ENCODE measurements at places on chromosomes 2 and 18.
A peak's percentile ranks its signal among the peaks of the same experiment; 100 is the strongest.

- no peak for DNase-seq
These were observed 412 bp downstream of the GPD2 start for GRCh38 chr2:156436497-156437085.

DNA sequence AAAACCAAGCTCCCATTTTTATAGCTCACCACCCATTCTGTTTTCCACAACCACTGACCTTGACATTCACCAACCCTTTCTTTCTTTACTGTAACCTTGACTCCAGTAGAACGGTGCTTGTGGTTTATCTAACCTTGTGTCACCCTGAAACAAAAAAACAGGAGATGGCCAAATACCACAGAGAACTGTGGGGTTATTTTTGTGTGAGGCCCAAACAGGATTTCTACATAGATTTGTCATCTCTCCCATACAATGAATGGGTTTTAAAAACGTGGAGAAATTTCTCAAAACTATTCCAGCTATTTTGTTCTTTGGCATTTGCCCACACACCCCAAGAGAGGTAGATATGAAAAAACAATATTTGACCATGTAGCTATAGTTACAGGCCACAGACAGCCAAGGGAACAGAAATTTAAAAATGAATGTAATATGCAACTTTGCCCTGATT is 231.3 kb upstream of the TANK start:
- DNase-seq: no peak

- no peak for DNase-seq
These were observed 28.4 kb downstream of the SIX3 start for GRCh38 chr2:44969936-44970335.

GRCh38 chr2:56889738-56890137 is 705.9 kb downstream of the CCDC85A start:
- DNase-seq: no peak

GRCh38 chr18:8793445-8794155 is 88.2 kb downstream of the MTCL1 start:
- no peak for DNase-seq

GRCh38 chr18:26865557-26865956 is at the start of gene AQP4:
AQP4 (minus strand) TSS chr18:26865707; CDS start chr18:26865689, 18 bp downstream.
- DNase-seq: peak; percentile 45

Measured in NCI-H1105 treated with DMSO at 0.1 percent for 48 hours (cell line).